ENCODE measurements at places on chromosomes 12 and 14. TPM values are rescaled to one million over a fixed set of nuclear protein-coding genes. Genes with fewer than 3 reads are reported as not detected.

The SOAT2 gene
- not detected for total RNA-seq

The SLC5A8 gene
- not detected for total RNA-seq

The C1QL4 gene
- not detected for total RNA-seq

The MUCL1 gene
- total RNA-seq, result not detected

The BLOC1S1 gene
- total RNA-seq, result 104 TPM

The CD9 gene
- total RNA-seq, result 2.5 TPM

The BCDIN3D gene
- total RNA-seq, result 10.4 TPM

The NKX2-1 gene
- not detected for total RNA-seq

The TAS2R13 gene
- 1.00 TPM for total RNA-seq

The FAM90A1 gene
- total RNA-seq, result not detected

The TAS2R9 gene
- not detected for total RNA-seq

The SCAF11 gene
- total RNA-seq, result 180 TPM

The CLSTN3 gene
- total RNA-seq, result 14.1 TPM

The NGB gene
- total RNA-seq, result not detected

DNA sequence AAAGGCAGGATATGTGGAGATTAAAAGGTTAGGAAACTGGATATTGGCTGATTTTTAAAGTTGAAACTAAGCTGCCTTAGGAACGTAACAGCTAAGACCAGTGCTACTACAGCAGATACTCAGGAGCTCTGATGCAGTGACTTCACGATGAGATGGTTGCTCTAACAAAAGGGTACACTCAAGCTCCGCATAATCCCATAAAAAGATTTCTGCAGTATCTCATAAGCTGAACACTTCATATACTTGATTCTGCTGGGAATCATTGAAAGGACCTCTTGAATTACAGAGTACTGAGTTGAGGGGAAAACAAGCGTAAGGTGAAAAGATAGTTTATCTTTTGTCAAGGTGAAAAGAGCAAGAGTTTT is 3.7 kb downstream of the RNF10 start:
- H3K36me3 ChIP-seq, result peaks cover 46% of the 10 kb centered on the region
- peaks cover 67% of the 10 kb centered on the region for H3K4me1 ChIP-seq
- H3K27me3 ChIP-seq, result no peaks in the 10 kb centered on the region
- DNase-seq, result no peak
- H3K27ac ChIP-seq, result no peak overlapping the region

- H3K4me1 ChIP-seq, result peaks cover 35% of the 10 kb centered on the region
- H3K27me3 ChIP-seq, result no peaks in the 10 kb centered on the region
- no peak for DNase-seq
- no peak overlapping the region for H3K4me3 ChIP-seq
- H3K36me3 ChIP-seq, result peaks cover 19% of the 10 kb centered on the region
Measured at GRCh38 chr14:74491956-74492775, 939 bp downstream of the NPC2 start.

- H3K27me3 ChIP-seq, result peaks cover 14% of the 10 kb centered on the region
- no peak for DNase-seq
- no peak overlapping the region for H3K4me3 ChIP-seq
- no peak overlapping the region for H3K27ac ChIP-seq
- no peaks in the 10 kb centered on the region for H3K36me3 ChIP-seq
Measured at GRCh38 chr12:112537710-112538396, 119.1 kb downstream of the PTPN11 start.

GRCh38 chr14:30277268-30277667 is 281.7 kb upstream of the G2E3 start:
- H3K27me3 ChIP-seq, result peaks cover 3% of the 10 kb centered on the region
- no peak for DNase-seq
- H3K4me1 ChIP-seq, result no peaks in the 10 kb centered on the region
- no peak overlapping the region for H3K27ac ChIP-seq
- no peaks in the 10 kb centered on the region for H3K36me3 ChIP-seq
- no peak overlapping the region for H3K4me3 ChIP-seq

GRCh38 chr12:49529414-49529813 is 9.4 kb upstream of the KCNH3 start:
- H3K4me1 ChIP-seq, result peaks cover 3% of the 10 kb centered on the region
- DNase-seq, result no peak
- H3K4me3 ChIP-seq, result no peak overlapping the region
- H3K27ac ChIP-seq, result no peak overlapping the region
- H3K36me3 ChIP-seq, result peaks cover 24% of the 10 kb centered on the region

DNA sequence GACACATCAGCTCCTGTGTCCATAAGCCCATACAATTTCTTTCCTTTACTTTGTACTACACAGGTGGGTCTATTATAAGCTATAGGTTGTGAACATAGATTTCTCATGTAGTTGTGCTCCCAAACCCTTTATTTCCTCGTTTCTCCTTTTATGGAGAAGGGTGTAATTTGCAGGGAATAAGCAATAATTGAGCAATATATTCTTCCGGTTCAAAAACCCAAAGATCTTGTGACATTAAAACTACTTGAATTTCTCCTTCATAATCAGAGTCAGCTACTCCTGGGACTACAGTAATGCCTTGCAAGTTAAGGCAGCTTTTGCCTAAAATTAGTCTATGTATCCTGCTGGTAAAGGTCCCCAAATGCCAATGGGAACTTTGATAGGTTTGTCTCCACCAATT is 19.1 kb upstream of the MAPKAPK5 start:
- no peaks in the 10 kb centered on the region for H3K36me3 ChIP-seq
- no peak for DNase-seq
- H3K4me1 ChIP-seq, result no peaks in the 10 kb centered on the region
- H3K27me3 ChIP-seq, result peaks cover 20% of the 10 kb centered on the region
- H3K27ac ChIP-seq, result no peak overlapping the region

- DNase-seq, result no peak
- H3K27me3 ChIP-seq, result peaks cover 7% of the 10 kb centered on the region
- no peaks in the 10 kb centered on the region for H3K4me1 ChIP-seq
- no peak overlapping the region for H3K27ac ChIP-seq
Measured at GRCh38 chr14:94540031-94540794, 21.0 kb upstream of the SERPINA4 start.

GRCh38 chr14:21095430-21096205 is 2.8 kb downstream of the ZNF219 start:
- H3K27me3 ChIP-seq, result peaks cover 8% of the 10 kb centered on the region
- H3K4me1 ChIP-seq, result peaks cover 20% of the 10 kb centered on the region

- no peak overlapping the region for H3K27ac ChIP-seq
- H3K36me3 ChIP-seq, result no peaks in the 10 kb centered on the region
- H3K27me3 ChIP-seq, result peaks cover 7% of the 10 kb centered on the region
- no peaks in the 10 kb centered on the region for H3K4me1 ChIP-seq
- no peak for DNase-seq
Measured at GRCh38 chr12:28180786-28181185, 9.5 kb upstream of the CCDC91 start.

DNA sequence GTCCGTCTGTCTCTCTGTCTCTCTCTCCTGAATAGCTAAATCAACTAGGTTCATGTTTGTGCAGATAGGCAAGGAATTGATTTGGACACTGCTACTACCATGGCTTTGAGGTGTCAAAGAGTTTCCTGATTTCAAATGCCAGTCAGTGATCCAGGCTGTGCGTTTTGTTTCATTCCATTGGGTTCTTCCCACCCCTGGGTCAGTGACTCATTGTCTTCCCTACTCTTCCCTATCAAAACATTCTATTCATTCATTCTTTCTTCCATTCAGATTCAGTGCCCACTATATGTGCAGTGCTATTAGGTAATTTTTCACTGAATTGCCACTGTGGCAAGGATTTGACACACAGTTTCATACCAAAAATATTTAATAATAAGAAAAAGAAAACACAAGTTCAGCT is 50.4 kb downstream of the RPH3A start:
- no peak overlapping the region for H3K4me3 ChIP-seq
- no peak overlapping the region for H3K27ac ChIP-seq
- H3K27me3 ChIP-seq, result peaks cover 27% of the 10 kb centered on the region
- H3K36me3 ChIP-seq, result no peaks in the 10 kb centered on the region

- no peak for DNase-seq
- no peaks in the 10 kb centered on the region for H3K36me3 ChIP-seq
- peaks cover 9% of the 10 kb centered on the region for H3K27me3 ChIP-seq
- no peak overlapping the region for H3K4me3 ChIP-seq
Measured at GRCh38 chr12:119444462-119445044, 110.0 kb downstream of the CCDC60 start.

DNA sequence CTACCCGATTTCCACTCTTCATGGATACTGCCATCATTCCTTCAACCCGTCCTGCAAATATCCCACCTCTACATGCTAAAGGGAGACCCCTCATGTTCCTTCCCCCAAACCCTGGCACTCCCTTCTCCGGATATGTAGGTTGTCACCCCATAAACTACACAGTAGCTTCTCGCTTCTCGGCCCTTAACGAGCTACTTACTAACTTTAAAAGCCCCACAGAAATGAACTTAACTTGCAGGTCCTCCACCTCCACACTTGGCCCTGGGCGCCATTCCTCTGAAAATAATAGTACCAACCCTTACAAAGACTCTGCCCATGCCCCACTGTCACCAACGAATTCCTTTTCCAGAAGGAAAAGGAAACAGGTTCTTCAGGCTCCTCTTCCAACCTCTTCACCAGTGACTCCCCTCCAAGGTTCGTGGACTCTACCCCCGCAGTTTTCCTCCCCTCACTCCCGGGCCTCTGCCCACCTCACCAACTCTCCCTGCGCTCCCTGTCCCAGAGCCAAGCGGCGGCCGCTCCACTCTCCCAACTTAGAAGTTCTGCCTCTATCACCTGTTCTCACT is 1.2 kb downstream of the SPPL3 start:
- DNase-seq, result no peak
- H3K27ac ChIP-seq, result peak overlapping the region; percentile 91
- H3K4me1 ChIP-seq, result peaks cover 40% of the 10 kb centered on the region
- peak overlapping the region; percentile 97 for H3K4me3 ChIP-seq
- H3K36me3 ChIP-seq, result peaks cover 26% of the 10 kb centered on the region
- H3K27me3 ChIP-seq, result no peaks in the 10 kb centered on the region

DNA sequence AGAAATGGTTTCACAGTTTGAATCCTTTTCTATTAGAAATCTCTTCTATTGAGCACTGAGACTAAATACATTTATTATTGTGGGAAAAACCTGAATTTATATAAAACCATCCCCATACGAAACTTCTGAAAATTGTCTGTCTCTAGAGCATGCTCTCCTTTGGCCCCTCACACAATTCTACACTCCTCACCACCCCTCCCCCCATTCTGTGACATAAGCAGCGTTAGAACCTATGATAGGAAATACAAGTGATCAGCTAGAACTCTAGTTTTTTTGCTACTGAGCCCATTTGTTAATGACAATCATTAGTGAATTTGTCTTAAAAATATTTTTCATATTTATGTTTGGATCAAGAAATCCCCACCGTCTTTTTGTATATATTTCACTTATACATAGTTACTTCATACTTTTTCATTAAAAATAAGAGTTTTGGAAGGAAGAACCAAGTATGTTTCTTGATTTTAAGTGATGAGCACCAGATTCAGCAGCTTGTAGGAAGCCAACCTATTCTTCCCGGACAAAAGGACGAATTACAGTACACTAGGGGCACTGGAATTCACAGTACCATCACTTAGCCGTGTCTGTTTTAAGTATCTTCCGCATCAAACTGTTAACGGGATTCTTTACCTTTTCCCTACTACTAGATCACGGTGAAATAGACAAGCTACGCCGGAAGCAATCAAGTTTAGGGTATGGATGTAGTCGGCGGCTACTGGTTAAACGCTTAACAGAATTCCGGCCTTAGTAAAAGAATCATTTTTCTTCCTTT is 724 bp downstream of the GTSF1 start:
- no peak overlapping the region for H3K27ac ChIP-seq
- DNase-seq, result no peak
- H3K4me3 ChIP-seq, result peak overlapping the region; percentile 59
- H3K36me3 ChIP-seq, result no peaks in the 10 kb centered on the region
- H3K4me1 ChIP-seq, result peaks cover 3% of the 10 kb centered on the region
- H3K27me3 ChIP-seq, result peaks cover 6% of the 10 kb centered on the region

DNA sequence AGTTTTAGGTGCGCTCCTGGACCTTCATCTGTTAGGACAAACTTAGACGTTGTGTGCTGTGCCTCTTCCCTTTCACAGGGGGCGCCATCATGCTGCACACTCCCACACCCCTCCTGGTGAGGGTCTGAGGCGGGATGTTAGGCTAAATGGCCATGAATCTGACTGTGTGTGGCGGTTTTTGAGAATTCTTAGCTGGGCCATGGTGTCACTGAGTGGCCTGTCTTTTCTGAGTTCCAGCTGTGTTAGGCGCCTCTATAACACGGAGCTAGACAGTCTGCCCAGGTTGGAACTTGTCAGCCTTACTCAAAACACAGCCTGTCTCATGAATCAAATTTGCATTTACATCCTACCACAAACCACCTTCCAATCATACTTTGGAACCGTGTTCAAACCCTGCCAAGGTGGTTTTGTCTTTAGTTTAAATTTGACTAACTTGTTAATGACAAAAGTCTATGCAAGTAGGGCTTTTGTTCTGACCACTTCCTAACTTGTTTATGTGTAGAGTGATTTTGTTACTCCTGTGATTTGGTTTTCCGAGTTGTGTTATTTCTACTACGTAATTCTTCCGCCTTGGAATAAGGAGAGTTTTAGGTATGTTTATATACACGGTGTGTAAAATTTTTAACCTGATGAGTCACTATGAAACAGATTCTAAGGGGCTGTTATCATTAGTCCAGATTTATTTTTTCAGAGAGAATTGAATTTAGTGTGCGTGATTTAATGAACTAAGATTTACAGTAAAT is 19.6 kb downstream of the ACVR1B start:
- peak overlapping the region; percentile 69 for H3K4me3 ChIP-seq
- H3K36me3 ChIP-seq, result peaks cover 6% of the 10 kb centered on the region
- H3K27me3 ChIP-seq, result no peaks in the 10 kb centered on the region
- H3K4me1 ChIP-seq, result peaks cover 54% of the 10 kb centered on the region

- DNase-seq, result no peak
- H3K27ac ChIP-seq, result no peak overlapping the region
- H3K36me3 ChIP-seq, result no peaks in the 10 kb centered on the region
- H3K27me3 ChIP-seq, result no peaks in the 10 kb centered on the region
- no peak overlapping the region for H3K4me3 ChIP-seq
- H3K4me1 ChIP-seq, result no peaks in the 10 kb centered on the region
Measured at GRCh38 chr12:81043979-81044740, 33.7 kb upstream of the ACSS3 start.

- no peaks in the 10 kb centered on the region for H3K27me3 ChIP-seq
- H3K36me3 ChIP-seq, result peaks cover 21% of the 10 kb centered on the region
- H3K4me1 ChIP-seq, result peaks cover 34% of the 10 kb centered on the region
- no peak overlapping the region for H3K27ac ChIP-seq
- DNase-seq, result no peak
Measured at GRCh38 chr12:25197608-25198007, 2.6 kb downstream of the ETFRF1 start.

DNA sequence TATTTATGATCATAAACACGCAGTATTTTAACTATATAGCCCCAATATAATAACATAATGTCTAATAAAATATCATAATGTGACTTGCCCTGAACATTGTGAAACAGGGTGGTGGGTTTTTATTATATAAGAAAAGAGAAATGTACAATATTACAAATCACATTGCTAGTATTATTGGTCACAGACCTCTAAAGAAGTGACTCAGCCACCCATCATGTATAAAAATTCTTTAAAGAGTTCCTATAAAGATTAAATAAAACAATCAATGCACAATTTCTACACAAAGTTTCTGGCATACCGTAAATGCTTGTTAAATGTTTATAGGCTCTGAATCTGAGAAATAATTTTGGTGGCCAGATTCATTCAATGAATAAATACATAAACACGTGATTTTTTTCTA is 28.9 kb downstream of the ABCC9 start:
- no peak overlapping the region for H3K27ac ChIP-seq
- H3K4me3 ChIP-seq, result no peak overlapping the region
- H3K27me3 ChIP-seq, result no peaks in the 10 kb centered on the region
- no peak for DNase-seq
- H3K36me3 ChIP-seq, result no peaks in the 10 kb centered on the region

GRCh38 chr14:72741826-72742117 is 152.1 kb downstream of the DPF3 start:
- no peak for DNase-seq
- H3K36me3 ChIP-seq, result peaks cover 32% of the 10 kb centered on the region

- H3K4me3 ChIP-seq, result no peak overlapping the region
- no peaks in the 10 kb centered on the region for H3K4me1 ChIP-seq
- no peaks in the 10 kb centered on the region for H3K36me3 ChIP-seq
- peaks cover 17% of the 10 kb centered on the region for H3K27me3 ChIP-seq
- no peak overlapping the region for H3K27ac ChIP-seq
Measured at GRCh38 chr12:2179953-2180736, 127.4 kb downstream of the CACNA1C start.
